GM13976 (cell line): ENCODE measurements at places on chromosomes 3 and 15.

- DNase-seq = no peak
Observed at GRCh38 chr3:152638214-152638613, 196.7 kb upstream of the P2RY1 start.

DNA sequence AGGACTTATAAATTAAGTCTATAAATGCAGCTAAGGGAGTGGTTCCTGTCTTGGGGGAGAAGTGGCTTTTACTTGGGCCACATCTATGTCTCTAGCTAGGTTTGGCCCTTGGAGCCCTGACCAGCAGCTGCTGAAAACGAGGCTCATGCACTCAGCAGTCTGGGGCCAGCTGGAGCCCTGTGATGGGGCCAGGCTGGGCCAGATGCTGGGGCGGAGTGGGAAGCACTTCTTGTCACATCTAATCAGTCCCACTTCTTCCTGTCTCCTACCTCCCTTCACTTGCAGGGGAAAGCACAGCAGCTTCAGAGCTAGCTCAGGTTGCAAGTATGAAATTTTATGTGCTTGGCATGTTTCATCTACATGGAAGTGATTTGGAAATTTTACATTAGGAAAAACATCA, 209.9 kb upstream of the ROPN1 start:
- no peak for DNase-seq

DNA sequence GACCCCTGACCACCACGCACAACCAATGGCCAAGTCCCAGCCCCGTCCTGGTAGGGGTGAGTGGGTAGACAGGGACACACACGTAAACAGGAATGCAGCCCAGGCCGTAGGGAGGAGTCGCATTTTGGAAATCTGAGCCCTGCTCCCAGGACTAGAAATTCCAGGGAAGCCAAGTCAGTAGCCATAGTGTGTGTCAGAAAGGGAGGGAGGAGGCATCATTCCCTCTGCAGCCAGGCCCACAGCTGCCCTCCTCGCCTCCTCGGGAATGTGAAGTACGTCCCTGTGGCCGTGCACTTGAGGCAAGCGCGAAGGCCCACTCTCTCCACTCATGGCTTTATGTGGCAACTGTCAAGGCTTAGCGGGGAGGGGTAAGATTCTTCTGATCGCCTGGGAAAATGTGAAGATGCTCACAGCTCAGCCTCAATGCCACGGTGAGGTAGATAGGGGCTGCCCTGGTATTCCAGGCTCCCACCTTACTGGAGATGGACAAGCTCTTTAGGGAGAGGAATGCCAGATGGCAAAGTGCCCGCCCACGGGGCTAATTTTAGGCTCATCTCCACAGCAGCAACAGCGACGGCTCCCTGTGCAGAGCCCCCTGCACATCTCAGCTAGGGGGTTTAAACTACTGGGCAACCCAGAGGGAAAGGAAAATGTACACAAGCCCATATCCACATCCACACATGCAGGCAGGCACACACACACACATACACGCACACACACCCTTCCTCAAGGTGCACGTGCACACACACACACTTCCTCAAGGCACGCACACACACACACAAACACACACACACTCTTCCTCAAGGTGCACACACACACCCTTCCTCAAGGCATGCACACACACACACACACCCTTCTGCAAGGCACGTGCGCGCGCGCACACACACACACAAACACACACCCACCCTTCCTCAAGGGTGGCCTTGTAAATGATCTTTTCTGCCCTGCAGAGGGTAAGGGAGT, 65.5 kb downstream of the ADCY5 start:
- DNase-seq = no peak

DNA sequence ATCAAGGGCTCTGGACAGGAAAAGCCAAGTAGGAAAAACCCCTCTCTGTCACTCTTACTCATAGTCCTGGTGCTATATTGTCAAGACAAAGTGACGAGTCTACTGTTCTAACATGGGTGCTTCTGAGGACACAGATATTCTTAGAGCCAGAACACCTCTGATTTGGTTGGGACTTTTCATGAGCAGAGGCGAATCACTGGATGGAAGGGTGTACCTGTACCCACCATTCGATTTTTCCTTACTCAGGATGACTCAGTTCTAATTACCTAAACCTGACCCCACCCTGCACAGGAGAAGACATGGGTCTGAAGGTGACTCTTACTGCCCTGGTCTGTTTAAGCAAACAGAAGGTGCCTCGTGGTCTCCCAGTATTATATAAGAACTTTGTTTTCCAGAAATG, 58.5 kb downstream of the ABCC5 start:
- DNase-seq = no peak

DNA sequence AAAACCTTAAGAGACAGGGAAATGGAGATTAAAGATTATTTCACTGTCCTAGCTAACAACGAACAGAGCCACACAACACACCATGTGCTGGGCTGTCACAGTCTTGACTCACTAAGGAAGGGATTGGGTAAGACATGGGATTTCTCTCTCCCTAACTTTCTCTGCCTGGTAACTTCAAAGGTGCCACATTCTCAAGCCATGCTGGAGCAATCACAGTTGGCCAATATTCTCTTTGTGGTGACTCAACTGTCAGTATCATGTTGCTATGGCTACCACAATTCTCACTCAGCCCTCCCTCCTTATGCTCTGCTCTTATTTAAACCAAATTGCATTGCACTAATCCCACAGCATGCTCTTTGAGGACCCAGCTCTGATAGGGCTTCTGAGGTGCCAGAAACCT, 74.0 kb downstream of the OXNAD1 start:
- DNase-seq = no peak

GRCh38 chr15:91461377-91461776, 361.3 kb downstream of the SV2B start:
- no peak for DNase-seq

- no peak for DNase-seq
Observed at GRCh38 chr3:178244733-178245709, 291.2 kb upstream of the KCNMB2 start.

DNA sequence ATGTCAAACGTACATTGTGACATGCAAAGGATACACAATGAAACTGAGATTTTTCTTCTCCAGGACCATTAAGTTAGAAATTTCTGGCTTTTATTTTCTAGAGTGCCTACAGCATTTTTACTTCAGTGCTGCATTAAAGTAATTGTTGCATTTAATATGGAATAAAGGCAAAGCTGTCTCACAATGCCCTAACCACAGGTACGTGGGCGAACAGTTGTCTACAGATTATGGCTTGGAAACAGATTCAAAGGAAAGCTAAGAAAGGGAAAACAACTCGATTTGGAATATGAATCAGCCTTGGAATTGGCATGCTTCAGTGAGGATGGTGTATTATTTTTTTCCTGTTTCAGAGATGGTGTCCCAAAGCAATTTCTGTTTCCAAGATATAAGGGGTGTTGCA, 79.1 kb upstream of the TUSC7 start:
- DNase-seq = no peak

DNA sequence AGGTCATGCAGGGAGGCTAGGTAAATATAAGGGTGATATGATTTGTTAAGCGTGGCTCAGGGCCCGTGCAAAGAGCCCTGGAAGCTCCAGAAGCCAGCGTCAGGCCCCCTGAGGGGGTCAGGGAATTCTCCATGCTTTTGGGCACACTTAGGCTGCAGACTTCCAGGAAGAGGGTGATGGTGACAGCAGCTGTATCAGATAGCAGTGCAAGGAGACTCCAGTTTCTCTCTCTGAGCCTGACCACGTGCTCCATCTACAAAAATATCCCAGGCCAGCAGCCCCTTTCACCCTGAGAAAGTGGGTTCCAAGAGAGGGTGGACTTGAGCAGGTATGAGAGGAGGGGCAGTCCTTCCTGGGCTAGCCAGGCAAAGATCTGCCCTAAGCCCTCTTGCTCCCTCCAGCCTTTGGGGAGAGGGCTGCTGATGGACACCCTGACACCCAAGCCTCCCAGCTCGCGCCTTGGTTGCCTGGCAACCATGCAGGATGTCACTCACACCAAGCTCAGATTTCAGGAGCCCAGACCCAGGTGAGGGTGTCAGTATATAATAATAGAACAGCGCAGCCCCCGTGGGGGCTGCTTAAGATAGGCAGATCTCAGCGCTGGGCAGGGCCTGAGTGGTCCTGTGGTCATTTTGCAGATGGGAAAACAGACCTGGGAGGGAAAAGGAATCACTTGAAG, 35.8 kb downstream of the ATP2B2 start:
- no peak for DNase-seq

GRCh38 chr3:88131695-88132094, 18.1 kb upstream of the C3orf38 start:
- DNase-seq = no peak

DNA sequence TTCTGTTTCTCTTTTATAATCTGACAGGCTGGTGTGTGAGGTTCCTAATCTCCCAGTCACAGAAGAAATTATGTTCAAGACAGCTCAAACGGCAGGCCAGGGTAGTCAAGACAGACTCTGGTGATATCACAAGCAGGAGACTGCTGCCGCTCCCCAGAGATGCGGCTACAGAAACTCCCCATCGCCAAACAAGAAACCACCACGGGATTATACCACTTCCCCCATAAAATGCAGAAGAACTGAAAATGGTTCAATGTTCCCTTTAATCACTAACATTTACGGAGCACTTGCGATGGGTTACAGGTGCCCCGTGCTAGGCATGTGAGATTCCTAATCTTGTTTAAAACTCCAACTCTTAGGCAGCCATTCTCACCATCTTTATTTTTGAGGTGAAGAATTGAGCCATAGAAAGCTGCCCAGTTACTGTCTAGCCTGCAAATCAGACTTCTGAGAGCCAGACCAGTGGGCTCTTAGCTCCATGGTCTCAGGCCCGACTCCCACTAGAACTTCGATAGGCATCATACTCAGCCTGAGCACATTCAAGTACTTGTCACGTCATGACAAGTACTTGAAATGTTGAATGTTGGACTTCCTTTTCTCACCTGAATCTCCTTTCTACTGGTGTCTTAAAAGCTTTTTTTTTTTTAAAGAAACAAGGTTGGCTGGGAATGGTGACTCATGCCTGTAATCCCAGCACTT, 58.4 kb downstream of the TBC1D2B start:
- DNase-seq = peak; percentile 61

DNA sequence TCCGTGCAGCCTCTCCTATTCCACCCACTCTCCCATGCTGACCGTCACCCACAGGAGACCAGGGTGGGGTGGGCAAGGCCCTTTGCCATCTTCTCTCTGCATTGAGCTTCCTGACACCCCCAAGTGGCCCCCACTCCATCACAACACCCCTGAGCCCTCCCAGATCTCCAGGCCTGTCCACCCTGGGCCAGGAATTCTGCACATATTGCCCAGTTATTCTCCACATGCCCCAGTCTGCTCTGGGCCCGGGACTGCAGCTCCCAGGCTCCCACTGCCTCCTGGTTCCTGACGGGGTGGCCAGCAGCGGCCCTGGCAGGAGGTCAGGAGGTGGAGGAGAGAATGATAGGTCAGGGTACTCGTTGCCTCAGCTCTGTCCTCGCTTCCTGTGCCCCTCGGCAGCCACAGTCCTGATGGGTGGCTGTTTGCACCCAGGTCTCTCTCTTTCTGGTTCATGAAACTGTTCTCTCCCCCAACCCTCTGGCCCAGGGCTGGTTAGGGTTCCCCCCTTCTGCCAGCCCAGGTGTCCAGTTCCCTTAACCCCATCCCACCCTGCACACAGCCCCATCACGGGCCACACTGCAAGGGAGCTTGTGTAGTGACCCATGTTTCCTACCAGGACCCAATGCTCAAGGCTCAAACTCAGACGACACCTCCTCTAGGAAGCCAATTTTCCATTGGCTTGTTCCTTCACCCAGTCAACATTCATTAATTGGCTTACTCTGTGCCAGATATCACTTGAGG, 47.3 kb downstream of the IQSEC1 start:
- no peak for DNase-seq

DNA sequence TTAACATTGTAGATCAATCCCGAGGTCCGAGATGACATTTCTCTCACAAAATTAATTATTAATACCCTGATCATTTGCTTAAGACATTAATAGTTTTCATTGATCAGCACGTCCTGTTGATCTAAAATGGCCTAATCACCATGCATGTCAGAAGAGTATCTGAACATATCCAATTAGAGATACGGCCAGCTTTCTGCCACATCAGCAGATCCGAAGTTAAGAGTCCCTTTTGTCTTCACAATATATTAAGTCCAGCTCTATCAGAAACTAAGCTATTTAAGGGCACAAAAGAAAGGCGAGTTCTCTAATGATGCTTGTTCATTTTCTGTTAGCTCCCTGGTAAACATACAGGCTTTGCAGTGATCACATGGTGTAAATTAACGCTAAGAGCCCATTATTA, 470.3 kb downstream of the CNTN4 start:
- no peak for DNase-seq

DNA sequence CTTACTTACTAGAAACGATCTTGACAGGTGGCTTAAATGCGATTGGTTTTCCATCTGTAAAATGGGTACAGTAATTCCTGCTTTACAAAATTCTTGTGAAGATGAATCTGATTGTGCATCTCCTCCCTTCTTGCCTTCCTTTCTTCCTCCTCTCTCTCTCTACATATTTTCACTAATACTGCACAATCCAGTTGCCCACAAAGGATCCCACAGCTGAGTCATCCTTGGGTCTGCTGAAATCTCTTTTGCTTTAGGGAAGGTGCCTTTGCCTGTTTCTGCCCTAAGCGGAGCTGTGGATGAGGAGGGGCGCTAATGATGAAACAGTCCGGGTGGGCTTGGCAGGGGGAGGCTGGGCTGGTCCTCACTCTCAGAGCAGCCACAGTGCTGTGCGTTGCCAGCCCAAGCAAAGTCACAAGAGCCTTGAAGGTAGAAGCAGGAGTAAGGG, 46.1 kb downstream of the AMOTL2 start:
- no peak for DNase-seq

DNA sequence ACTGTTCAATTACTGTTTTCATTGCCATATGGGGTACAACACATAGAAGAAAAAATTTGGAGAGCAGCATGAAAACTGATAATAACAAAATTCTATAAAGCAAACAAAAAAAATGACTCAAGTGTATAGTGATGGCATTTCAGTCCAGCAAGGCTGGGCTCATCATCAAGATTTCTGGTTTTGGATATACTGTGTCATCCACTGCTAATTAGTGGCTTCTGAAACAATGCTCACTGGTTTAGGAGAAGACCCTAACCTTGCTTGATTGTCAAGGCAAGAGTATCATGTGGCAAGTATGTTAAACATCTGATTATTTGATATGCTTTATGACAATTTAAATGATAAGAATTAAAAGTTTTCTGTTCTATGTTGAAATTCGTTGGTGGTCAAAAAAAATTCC, 96.9 kb downstream of the RFX7 start:
- no peak for DNase-seq

DNA sequence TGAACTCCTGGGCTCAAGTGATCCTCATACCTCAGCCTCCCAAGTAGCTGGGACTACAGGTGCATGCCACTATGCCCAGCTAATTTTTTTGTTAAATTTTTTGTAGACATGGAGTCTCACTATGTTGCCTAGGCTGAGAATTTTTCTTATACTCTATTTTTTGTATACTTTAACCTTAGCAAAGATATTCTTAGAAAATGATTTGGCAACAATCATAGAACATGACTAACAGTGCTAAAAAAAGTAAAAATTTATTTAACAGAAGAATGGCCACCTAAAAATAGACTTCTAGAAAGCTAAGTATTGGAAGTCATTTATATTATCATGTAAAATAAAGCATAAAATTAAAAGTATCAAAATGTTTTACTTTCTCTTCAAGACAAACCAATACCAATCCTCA, 322.3 kb downstream of the PLCL2 start:
- no peak for DNase-seq
